ENCODE measurements at places on chromosomes 2 and 18.

DNA sequence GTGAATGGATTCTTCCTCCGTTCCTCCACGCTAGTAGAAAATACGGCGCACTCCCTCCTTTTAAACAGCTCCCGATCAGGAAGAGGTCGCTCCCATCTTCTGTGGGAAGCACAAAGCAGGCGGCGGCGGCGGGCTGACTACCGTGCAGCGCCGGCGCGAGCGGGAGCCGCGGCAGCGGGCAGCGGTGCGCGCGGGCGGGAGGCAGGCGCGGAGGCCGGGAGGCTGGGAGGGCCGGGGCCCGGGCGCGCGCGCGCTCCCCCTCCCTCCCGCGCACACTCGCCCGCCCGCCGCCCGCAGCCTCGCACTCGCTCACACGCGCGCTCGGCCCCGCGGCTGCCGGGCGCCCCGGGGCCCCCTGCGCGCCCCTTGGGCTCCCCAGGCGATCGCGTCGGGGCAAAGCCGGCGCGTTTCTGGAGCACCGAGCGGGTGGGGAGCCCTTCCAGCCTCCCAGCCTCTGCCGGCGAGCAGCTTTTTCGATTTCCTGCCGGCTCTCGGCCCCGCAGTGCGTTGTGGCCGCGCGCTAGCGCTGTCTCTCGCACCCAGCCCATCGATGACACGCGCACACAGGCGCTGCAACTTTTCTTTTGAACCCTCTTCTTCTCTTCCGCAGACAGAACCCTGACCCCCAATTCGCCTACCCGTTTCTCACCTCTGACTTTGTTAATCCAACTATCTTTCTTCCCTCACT is at the start of gene SLC8A1:
Gene SLC8A1 (minus strand): TSS at position 173 of the 688 bp plus-strand sequence.
- peak; percentile 42 for DNase-seq

DNA sequence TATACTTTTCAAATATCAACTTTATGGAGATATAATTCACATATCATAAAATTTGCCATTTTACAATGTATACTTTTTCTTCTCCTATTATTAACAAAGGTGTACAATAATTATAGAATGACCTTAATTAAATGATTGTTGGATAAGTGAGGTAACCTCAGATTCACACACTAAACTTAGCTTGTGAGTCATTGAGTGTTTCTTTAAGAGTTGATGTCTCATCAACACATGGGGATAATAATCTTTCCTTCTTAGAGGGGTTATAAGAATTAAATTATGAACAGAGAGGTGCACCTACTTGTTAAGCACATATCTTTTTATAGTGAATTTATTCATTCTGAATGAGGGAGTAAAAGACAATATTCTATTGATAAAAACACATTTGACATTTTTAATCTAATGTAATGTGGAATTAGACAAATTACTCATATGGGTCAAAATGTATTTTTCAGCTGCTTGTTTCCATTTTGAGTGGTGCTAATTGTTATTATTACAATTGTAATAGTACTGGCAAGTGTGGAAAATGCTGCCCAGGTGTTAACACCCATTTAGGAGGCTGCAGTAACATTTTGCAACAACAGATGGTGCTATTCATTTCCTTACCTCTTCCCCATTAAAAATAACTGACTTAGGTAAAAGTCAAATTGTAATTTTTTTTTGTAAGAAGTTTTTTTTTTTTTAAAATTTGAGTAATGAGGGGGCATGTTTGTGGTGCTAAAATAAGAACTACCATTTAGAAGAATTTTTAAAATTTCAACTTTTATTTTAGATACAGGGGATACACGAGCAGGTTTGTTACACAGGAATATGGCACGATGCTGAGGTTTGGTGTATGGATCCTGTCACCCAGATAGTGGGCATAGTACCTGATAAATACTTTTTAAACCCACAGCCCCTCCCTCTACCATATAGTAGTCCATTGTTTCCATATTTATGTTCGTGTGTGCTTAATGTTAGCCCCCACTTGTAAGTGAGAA is 32.1 kb upstream of the DYNAP start:
- DNase-seq = no peak

- DNase-seq = no peak
Observed at GRCh38 chr2:175824243-175824642, 177.8 kb downstream of the LNPK start.

GRCh38 chr2:7609556-7609955 is 692.3 kb downstream of the RNF144A start:
- DNase-seq = no peak

DNA sequence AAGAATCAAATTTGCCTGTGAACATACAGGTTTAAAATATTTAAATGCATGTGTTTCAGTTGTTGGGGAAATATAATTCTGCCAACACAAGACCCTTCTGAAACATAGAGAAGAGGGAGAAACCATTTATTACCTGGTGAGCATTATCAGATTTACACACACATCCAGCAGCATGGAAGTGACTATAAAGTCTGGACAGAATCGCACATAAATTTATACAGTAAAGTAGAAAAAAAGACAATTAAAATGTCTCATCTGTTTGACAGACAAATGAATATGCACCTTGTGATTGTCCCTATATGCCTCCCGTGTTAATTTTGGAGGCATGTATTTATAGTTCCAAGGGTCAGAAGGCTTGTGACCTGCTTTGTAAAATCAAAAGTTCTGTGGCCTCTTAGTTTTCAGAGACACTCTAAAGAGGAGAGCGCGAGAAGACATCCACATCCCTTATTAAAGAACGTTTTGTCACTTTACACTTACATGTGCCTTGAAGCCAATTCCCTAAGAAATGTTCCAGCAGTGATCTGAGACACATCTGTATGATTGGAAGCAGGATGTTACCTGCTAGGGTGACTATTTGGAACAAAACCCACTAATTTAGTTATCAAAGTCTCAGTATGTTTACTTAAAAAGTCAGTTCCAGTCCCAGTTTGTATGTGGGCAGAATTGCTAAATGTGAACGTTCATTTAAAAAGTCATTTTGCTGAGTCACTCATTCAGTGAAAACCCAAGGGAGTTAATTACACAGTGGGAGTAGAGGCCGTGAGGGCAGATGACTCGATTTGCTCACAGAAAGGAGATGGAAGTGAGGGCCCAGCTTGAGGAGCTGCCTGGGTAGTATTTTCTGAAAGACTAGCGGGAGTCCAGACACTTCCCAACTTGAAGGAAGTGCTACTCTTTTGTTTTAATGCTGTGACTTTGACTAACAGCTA is 527.6 kb upstream of the MEX3C start:
- no peak for DNase-seq

- peak; percentile 39 for DNase-seq
Observed at GRCh38 chr2:121532347-121532766, 1.7 kb downstream of the RNU4ATAC start.
